GM10248 (cell line): ENCODE measurements at places on chromosomes 6 and 20.

- no peak for DNase-seq
Observed at GRCh38 chr6:110214338-110214737, 34.1 kb downstream of the CDC40 start.

DNA sequence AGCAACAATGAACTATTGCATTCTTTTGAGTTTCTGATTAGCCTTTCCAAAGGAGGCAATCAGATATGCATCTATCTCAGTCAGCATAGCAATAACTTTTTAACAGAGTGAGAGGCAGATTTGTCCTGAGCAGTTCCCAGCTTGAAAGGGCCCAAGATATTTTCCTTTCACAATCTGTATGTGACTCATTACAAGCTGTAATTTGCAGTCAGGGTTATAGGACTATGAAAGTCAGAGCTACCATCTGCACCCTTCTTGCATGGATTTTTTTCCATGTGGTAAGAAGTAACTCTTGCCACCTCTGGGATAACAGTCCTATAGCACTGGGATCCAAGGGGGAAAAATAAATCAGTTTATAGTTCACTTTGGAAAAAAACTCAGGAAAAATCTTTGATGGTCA is 318.2 kb upstream of the RGS17 start:
- DNase-seq = no peak

- DNase-seq = no peak
Observed at GRCh38 chr6:150517175-150517574, 82.5 kb upstream of the PLEKHG1 start.

GRCh38 chr20:36540551-36541211 is 638 bp upstream of the MYL9 start:
- DNase-seq = no peak

- DNase-seq = no peak
Observed at GRCh38 chr20:33401921-33402369, 626 bp upstream of the CDK5RAP1 start.

DNA sequence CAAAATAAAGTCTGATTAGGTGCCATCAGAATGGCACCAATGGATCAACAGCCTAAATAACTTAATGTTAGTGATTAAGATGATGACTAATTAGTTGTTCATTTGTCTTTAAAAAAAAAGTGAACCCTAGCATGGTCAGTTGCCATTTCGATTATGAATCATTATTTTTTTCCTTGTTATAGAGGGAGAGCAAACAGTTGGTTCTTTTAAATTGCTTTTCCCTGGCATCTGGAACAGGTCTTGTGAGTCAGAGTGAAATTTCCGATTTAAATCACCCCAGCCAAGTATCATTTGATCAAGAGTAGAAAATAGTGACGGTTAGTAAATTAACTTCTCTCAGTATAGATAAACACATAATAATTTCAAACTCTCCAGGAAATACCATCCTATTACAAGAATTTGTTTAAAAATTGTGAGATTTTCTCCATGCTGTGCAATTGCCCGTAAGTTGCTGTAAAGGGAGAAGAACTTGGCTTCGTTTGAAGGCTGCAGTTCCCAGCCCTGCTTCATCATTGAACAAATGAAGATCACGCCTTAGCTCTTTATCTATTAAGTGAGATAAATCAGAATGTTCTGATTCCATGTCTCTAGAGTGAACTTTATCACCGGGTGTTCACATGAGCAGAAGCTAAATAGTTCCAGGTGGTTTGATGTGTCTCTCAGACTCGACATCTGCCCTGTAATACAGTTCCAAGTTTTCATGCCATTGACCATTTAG is 741.3 kb downstream of the DOK5 start:
- DNase-seq = no peak

DNA sequence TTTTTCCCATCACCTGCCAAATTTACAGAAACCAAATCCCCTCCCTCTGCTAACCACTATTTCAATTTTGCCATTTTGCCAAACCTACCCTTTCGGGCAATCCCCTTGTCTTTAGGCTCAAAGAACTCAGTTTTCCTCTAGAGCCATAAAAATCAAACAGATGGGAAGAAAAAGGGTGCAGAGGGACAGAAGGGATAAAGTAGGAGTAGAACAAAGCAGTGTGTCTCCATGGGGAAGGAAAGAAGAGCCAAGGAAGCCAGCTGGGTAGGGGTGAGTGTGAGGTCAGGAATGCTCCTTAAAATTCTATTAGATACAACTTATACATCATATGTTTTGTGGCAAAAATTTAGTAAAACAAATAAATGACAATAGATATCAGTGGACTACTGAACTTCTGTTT is 316.5 kb downstream of the BTBD9 start:
- DNase-seq = no peak

DNA sequence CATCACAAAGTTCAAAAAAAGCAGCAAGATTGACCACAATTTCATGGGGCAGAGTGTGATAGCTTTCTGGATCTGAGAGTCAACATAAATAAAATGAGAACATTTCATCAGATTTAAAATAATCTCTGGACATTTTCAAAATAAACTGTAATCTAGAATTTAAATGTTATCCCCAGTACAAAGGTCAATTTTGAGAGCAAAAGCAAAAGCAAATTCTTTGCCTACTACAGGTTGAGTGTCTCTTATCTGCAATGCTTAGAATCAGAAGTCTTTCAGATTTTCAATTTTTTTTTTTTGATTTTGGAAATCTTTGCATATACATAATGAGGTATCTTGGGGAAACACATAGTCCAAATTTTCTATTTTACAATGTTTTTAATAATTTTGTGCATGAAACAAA is 67.6 kb upstream of the LYRM2 start:
- DNase-seq = no peak

DNA sequence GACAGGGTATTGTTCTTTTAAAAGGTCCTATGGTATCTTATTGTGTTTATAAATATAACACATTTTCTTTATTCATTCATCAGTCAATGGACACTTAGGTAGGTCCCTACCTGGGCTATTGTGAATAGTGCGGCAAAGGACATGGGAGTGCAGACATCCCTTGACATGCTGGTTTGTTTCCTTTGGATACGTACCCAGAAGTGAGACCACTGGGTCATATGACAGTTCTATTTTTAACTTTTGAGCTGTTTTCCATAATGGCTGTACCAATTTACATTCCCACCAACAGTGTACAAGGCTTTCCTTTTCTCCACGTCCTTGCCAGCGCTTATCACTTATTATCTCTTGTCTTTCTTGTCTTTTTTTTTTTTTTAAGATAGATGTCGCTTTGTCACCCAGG is 627.5 kb downstream of the PRKN start:
- DNase-seq = no peak

DNA sequence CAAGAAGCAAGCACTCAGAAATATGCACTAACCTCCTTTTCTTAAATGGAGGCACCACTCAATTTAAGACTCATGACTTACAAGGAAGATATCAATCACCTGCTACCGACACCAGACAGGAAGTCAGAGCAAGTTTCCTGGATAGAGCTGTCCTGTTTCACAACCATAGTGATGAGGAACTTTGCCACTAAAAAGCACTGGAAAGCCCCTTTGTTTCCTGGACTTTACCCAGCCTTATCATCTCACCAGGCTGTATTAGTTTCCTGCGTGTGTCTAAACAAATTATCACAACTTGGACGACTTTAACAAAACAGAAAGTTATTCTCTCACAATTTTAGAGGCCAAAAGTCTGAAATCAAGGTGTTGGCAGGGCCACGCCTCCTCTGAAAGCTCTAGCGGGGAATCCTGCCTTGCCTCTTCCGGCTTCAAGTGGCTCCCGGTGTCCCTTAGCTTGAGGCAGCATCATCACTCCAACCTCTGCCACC is 253.8 kb upstream of the STXBP5 start:
- peak; percentile 7 for DNase-seq

GRCh38 chr6:25927756-25928216 is 2.7 kb downstream of the SLC17A2 start:
- no peak for DNase-seq

DNA sequence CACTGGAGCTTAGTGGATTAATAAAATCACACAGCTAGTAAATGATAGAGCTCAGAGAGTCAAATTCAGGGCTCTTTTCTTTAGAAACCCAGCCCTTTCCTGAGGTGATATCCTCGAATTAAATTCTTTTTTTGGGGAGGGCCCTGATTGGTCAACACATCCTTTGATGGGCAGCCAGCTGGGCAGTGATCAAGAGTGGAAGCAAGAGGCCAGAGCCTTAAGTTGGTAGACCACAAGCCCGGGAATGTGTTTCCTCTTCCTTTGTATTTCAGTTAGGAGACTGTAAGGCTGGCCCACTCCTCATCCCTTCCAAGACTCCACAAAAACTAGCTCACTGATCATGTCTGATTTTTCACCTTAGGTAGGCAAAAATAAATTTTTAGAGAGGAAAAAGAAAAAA is 640.5 kb downstream of the DHX35 start:
- no peak for DNase-seq

- no peak for DNase-seq
Observed at GRCh38 chr6:24606200-24606930, 39.6 kb downstream of the KIAA0319 start.
